Stomach (tissue), 19 donors: ENCODE measurements at places on chromosomes 6 and 20. TPM values are rescaled to one million over a fixed set of nuclear protein-coding genes. Genes with fewer than 3 reads are reported as not detected.

DNA sequence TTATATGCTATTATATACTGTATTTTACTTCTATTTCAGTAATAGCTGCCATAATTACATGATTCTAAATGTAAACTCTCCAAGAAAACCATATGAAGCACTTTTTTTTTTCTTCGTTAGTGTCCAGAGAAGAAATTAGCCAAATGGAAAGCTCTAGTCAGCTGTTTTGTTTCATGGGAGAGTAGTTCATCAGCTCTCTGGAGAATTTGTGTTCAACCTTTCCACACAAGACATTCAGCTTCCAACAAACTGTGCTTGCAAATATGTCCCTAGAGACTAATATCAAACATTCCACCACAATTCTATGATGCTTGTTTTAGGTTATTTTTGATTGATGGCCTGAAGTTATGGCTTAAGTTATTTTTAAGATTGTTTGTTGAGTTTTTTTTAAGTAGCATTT is 19.5 kb downstream of the FHL5 start:
- DNase-seq = peak; percentile 39

GRCh38 chr20:49865559-49865958 is 49.8 kb downstream of the SPATA2 start:
- no peak for DNase-seq

GRCh38 chr6:82182756-82183155 is 64.8 kb downstream of the IBTK start:
- no peak for DNase-seq

DNA sequence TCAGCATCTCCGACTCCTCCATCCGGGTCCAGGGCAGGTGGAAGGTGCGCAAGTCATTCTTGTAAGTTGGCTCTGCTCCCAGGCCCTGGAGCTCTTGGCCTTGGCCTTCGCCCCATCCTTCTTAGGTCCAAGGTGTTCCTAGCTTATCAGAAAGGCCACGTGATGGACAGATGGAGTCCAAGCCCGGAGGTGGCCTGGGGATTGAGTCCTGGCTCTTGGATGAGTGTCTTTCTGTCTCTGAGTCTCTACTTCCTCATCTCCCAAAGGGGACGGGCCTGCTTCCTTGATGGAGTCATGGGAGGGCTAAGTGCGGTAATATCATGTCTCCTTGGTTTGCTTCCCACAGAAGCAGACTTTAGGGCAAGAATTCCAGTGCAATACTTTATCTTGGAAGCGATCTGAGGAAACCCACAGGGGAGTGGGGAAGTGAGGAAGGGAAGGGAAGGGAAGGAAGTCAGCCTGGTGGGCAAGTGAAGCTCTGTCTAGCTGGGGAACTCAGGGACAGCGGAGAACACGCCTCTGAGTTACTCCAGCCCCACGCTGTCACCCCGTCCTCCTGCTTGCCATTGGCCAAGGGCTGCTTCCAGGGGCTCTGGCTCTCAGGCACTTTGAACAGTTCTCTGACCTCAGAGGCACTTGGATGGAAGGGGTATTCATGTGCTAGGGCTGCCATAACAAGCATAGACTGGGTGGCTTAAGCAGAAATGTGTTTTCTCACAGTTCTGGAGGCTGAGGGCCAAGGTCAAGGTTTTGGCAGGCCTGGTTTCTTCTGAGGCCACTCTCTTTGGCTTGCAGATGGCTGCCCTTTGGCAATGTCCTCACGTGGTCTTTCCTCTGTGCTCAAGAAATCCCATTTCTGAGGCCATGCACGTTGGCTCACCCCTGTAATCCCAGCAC is 4.8 kb downstream of the LBP start:
- no peak for DNase-seq

DNA sequence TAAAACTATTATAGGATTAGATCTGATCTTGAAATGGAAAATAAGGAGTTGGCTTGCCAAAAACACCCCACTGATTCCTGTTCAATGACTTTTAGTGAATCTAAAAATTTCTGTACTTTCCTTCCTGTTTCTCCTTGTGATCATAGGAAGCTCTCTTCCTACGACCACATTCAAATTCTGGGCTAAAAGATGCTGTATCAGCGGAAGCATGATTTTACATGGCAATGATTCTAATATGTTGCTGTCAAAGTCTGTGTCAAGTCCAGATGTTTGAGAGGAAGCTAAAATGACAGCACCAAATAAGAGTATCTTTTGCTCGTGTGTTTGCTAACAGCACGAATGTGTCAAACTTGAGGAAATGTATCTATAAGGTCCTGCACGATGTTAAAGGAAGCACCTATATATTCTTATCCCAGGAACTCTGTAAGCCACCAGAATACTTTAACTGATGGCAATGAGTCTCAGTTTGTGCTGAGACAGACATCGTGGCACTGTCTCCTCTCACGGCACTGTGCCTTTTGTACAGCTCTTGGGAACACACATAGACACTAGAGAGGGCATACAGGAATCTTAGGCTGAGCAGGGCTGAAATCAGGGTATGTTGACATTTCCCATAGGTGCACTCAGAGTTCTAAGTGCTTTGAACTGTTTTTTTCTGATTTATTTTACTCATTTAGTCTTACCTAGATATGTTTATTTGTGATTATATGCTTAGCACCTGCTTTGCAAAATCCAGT is 24.9 kb upstream of the MAP3K4 start:
- DNase-seq = no peak

DNA sequence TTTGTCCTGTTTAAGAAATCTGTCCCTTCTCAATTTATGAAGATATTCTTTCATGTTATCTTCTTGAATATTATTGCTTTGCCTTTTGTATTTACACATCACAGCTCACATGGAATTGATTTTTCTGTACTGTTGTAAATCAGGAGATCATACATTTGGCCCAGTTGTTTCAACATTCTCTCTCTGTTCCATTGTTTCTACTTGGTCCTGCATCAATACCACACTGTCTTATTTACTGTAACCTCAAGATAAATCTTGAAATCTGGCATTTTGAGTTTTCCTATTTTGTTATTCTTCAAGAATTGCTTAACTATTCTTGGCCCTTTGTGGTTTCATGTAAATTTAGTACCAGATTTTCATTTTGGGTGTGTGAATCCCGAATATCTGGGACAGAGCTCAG is 121.7 kb upstream of the CCN2 start:
- no peak for DNase-seq

GRCh38 chr6:38179794-38180430 is 360.4 kb downstream of the ZFAND3 start:
- DNase-seq = no peak

DNA sequence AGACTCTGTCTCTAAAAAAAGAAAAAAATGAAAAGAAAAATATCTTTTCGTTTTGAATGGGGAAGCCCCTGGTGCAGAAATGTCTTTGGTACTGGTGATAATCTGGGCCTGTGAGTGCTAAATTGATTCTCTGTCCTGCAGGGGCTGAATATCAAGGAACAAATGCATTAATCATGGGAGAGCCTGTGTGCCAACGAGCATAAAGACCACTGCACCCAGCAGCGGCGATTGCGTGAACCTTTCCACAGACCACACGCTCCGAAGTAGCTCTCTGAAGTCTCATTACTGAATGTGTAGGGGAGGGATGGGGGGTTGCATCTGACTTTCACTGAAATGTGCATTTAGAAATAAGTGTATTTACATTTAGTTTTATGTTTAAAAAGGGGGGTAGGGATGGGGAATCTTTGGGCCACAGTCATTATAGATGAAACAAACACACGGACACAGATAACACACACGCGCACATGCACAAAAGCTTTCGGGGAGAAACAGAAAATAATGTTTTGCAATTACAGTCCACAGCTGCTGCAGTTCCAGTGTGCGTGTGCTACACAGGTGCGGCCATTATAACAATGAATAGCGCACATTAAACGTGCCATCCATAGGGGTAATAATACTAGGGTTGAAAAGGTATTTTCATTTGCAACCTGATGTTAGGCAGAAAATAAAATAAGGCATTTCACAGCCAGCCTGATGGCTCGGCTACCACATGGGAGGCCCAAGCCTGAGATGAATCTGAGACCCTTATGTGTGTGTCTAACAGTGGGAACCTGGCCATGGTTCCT is 154.0 kb downstream of the MBOAT1 start:
- DNase-seq = no peak

- DNase-seq = no peak
These were observed 42.1 kb upstream of the HLA-E start for GRCh38 chr6:30447237-30447636.

GRCh38 chr20:57215826-57216471 is 50.5 kb downstream of the BMP7 start:
- no peak for DNase-seq

GRCh38 chr6:111673937-111674336 is 68.3 kb upstream of the TRAF3IP2 start:
- DNase-seq = no peak

DNA sequence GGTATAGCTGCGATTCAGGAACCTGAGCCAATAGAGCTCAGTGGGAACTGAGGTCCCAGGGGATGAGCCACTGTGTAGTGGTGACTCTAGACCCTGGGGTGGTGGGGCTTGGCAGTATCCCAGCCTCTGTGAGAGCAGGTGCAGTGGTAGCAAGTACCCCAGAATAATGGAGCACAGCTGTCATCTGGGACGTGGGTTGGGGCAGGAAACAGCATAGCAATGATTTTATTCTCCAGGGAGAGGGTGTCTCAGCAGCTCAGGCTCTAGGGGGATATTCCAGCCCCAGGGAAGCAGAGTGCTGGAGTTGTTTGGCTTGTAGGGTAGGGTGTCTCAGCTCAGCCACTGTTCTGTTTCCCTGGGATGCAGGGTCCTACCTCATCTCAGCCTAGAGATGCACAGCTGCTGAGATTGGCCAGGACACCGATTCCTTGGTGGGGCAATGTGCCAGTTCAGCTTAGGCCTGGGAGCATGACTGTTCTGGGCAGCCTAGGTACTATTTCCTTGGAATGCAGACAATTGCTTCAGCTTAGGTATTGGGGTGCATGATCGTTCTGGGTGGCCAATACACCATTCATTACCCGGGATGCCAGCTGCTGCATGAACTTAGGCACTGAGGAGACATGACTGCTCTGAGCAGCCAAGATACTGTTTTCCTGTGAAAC is 34.0 kb upstream of the NUP153 start:
- DNase-seq = no peak

GRCh38 chr20:33688938-33689424 is 2.8 kb upstream of the E2F1 start:
- peak; percentile 66 for DNase-seq

GRCh38 chr6:120875900-120876299 is 458.4 kb downstream of the TBC1D32 start:
- no peak for DNase-seq

DNA sequence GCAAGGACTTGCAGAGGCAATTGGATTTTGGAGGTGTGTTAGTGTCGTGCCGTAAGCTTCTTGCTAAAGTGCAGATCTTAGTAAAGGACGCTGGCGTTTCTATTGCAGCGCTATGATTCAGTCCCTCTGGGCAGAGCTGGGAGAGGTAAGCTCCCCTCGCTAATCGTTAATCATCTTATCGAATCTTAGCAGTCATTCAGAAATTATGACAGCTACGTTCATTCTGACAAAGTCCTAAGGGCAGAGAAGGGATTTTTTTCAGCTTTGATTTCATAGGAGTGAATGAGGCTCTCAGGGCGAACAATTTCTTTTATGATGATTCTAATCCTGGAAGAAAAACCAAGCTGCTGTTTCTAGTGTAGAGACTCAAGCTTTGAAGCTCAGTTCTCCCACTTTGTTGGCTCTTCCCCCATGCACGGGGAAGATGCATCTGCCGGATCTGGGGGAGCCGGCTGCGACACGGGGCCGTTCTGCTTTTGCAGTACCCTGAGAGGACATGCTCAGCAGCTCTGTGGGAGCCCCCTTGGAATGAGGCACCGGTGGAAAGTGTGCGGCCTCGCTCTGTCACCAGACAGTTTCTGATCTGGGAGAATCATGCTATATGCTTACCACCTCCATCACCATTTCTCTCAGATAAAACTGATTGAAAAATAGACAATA is 79.1 kb upstream of the SLC22A23 start:
- DNase-seq = no peak

GRCh38 chr20:21376626-21377025 is 20.7 kb downstream of the NKX2-4 start:
- DNase-seq = no peak

- DNase-seq = no peak
These were observed 65.9 kb downstream of the CBFA2T2 start for GRCh38 chr20:33555755-33556154.

GRCh38 chr6:45012687-45013086 is 315.4 kb upstream of the RUNX2 start:
- no peak for DNase-seq

DNA sequence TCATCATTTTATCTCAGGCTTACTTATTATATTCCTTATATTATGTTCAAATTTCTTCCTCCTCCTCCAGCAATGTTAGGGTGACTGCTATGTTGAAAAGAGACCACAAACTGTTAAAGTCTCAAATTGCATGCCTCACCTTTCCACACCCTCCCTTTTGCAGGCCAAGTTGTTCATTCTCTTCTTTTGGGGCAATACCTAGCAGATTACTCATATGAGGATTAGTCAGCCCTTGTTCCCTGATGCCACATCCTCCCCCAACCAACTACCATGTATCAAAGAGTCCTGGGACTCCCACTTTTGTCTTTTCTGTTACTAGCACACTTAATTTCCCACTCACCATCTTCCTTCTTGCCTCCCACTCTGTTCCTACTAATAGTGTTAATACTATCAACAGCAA is 434.7 kb downstream of the BCKDHB start:
- no peak for DNase-seq

DNA sequence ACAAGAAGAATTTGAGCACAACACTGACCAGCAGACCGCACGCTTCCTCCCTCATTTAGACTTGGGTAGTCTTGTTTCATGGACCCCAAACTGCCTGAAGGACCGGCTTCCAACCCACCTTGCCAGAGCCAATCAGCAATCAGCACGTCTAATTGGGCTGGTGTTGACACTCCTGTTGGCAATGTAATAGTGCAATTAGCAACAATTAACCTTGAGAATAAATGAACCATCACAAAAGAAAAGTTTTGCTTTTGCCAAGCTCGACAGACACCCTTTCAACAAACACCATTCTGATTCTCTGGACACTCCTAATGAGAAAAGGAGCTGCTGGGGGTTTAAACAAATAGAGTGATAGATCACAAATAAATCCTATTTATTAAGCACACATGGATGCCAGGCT is 61.0 kb downstream of the EDN3 start:
- DNase-seq = no peak

- peak; percentile 15 for DNase-seq
These were observed 452.1 kb upstream of the PLCB4 start for GRCh38 chr20:8616792-8617191.

GRCh38 chr6:158548418-158549161 is 11.3 kb upstream of the TMEM181 start:
- DNase-seq = no peak

- DNase-seq = no peak
These were observed 17.5 kb downstream of the NRN1 start for GRCh38 chr6:5989141-5989723.

GRCh38 chr6:53284901-53285300 is 63.8 kb downstream of the ELOVL5 start:
- no peak for DNase-seq

Gene USP49
- 26.3 TPM for total RNA-seq

Gene CFB
- total RNA-seq = 185 TPM

Gene MEP1A
- total RNA-seq = 15.6 TPM

Gene ADTRP
- 18.7 TPM for total RNA-seq

Gene ECT2L
- not detected for total RNA-seq

Gene DPPA5
- not detected for total RNA-seq

Gene ID4
- total RNA-seq = 22.0 TPM

Gene SLC32A1
- total RNA-seq = not detected

Gene CCR6
- not detected for total RNA-seq

Gene TBC1D32
- 4.6 TPM for total RNA-seq

Gene TAPBP
- total RNA-seq = 50.5 TPM

Gene DDX43
- 23.9 TPM for total RNA-seq

Gene DDO
- total RNA-seq = 4.1 TPM

Gene GNMT
- total RNA-seq = 0.45 TPM

Gene MATN4
- not detected for total RNA-seq
